ENCODE measurements at places on chromosomes 1 and 21. TPM values are rescaled to one million over a fixed set of nuclear protein-coding genes. Genes with fewer than 3 reads are reported as not detected.

DNA sequence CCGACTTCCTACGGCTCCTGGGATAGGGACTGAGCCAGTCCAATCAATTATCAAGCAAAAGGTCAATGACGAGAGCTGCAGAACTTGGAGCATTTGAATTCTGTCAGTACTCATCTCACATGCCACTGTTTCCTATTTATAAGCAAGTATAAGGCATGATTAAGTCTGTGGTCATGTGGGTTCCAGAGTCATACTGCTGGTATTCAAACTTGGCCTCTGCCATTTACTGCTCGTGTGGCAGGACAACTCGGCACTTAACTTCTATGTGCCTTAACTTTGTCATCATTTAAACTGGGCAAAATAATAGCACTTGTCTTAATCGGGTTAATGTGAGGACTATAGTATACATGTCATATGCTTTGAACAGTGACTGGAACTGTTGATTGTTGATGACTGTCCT is 44.9 kb upstream of the TNFSF18 start:
- no peak for DNase-seq

- DNase-seq: peak; percentile 89
These were observed 5.1 kb upstream of the RFX5 start for GRCh38 chr1:151352021-151352718.

DNA sequence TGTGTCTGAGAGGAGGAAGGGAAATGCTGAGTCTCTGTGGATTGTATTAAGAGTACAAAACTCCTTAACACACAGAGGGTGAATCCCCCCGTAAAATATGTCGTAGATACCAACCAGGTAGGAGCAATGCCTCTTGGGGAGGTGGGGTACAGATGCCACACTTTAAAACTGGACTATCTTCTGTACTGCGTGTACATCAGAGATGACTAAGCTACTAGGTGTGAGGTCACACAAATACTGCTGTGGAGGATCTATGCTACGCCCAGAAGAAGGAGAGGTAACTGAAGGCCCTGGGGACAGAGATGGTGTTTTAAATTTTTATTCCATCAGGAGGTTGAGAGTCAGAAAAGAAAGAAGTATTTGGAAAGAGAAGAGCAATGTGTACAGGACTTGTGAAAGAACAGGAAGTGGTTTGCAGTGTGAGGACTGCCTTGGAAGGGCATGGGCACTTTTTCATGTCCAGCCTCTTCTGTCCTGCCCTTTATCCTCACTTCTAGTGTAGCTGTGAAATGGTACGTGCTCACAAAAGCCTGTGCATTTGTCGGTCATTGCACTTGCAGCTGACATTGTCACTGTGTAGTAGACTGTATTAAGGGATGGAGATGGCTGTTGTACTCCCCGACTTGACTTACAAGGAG is 287.8 kb upstream of the CHRM3 start:
- no peak for DNase-seq

GRCh38 chr1:185480545-185480944 is 163.5 kb upstream of the IVNS1ABP start:
- DNase-seq: no peak

DNA sequence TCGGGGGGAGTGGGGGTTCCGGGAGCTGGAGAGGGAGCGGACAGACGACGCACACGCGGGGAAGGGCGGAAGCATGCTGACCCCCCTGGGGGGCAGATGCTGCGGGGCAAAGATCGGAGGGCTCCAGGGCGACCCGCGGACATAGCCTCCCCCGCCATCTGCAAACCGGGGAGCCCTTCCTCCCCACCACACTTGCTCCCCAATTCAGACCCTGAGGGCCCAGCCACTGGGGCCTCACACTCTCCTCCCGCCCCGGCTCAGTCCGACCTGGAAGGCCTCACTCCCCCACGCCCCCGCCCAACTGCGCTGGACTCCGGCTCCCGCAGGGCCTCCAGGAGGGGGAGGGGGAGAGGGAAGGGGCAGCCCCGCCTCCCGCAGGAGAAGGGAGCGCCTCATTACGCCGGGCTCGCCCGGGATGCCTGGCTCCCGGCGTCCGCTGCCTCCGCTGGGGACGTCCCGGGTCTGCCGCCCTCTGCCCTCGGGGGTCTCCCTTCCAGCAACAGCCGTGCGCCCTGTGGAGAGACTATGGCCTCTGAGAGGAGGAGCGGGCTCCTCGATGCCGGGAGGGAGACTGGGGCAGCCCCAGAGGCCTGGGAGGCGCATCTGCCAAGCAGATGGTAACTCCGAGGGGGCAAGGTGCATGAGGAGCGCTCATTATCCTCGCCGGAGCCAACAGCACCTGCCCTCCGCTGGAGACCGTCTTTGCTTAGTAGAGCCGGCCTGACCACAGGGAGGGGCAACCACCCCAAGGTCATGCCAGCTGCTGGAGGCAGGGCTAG is 636 bp upstream of the CAMK2N1 start:
- DNase-seq: peak; percentile 80

- no peak for DNase-seq
These were observed 27.5 kb upstream of the FCER1A start for GRCh38 chr1:159274631-159275030.

DNA sequence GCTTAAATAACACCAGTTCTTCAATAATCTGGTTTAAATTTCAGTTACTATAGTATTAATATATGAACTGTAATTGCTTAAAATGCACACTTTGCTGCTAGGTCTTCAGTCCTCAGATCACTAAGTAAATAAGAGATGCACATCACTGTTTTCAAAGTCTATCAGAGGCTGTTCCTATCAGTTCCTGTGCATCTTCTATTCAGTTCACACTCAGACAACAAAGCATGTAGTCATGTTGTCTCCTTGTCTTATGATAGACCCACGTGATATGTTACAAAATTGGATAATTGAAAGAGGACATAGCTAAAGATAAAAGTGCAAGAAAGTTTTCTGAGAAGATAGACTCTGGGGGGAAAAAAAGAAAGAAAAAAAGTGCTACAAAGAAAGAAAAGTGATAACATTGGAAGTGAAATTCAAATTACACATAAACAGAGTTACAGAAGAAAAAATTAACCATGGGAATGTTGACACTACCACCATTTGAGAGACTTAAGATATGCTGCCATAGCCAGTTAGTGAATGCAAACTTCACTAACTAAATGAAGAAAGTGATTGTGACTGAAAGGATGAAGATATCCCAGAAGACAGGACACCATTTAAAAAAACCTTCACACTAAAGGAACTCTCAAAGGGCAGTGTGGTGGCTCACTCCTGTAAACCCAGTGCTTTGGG is 33.9 kb upstream of the TSNAX start:
- no peak for DNase-seq

- DNase-seq: no peak
These were observed 78.7 kb downstream of the PAPPA2 start for GRCh38 chr1:176541663-176542062.

DNA sequence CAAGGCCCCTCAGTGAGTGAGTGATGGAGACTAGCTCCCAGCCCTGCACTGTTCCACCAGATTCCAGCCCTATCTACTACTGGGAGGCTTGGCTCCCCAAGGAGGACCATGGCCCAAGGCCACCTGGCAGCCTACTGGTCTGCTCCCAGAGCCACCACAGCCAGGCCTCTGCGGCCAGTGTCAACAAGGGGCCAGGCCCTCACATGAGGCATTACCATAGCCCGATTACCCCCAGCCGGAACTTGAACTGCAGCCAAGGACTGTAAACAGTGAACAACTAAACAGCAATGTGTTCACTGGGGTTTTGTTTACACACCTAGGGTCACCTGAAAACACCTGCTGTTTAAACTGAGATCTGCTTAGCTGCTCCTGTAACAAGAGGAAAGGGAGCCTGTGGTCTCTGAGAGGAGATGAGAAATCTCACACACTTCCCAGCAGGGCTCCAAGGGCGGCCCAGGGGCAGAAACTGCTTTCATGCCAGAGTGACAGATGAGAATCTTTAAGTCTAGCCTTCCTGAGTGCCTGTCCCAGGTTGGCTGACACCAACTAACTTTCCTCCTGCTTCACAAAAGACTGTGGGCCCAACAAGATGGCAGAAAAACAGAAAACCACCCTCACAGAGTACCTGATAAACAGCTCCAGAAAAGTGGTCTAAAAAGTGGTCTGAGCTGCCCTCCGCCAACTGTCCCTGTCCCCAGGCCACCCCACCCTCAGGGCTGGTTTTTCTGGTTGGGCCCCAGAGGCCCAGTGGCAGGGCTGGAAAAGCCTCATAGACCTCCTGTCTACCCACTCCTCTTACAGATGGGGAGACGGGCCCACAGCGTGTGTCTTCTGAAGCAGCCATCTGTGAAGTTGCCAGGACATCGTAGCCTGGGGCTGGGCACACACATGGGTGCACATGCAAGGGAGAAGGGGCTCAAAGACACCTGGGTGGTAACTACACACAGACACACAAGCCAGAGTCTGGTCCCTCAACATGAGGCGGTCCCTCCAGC is 28.8 kb downstream of the MEF2D start:
- DNase-seq: no peak

DNA sequence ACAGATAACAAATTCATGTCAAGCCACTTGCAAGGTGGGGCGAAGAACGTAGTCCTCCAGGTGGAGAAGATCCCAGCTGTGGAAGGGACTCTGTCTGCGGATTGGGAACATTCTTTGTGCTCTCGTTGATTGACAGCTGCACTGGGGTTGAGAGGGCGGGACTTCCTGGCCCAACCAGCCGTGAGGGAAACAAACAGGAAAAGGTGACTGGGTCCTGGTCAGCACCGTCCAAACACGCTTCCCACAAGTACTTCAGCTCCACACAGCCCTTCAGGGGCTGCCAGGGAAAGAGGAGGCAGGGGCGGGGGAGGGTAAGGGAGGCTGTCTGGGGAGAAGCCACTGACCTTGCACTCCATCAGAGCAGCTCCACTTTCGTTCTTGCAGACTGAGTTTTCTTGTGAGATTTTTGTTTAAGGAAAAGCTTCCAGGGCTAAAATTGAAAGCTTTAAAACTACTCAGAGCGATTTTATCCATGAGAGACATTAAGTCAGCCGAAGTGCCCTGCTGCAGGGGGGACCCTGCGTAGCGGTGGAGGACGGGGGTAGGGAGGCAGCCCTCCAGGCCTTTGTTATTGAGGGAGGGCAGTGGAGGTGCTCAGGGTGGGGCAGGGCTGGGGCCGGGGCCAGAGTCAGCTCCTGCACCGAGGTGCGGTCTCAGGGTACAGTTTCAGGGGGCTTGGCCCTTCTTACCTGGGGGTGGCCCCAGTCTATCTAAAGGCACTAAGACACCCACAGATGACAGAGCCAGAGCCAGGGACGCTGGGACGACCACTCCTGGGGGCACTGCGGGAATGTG is 21.6 kb upstream of the STUM start:
- no peak for DNase-seq

GRCh38 chr21:41128981-41129380 is 39.0 kb upstream of the BACE2 start:
- DNase-seq: no peak

- DNase-seq: peak; percentile 27
These were observed 54.3 kb upstream of the HNRNPU start for GRCh38 chr1:244918421-244919319.

GRCh38 chr1:76865696-76866286 is 1.5 kb upstream of the ST6GALNAC5 start:
- DNase-seq: no peak

GRCh38 chr1:19786988-19787423 is 12.7 kb downstream of the TMCO4 start:
- DNase-seq: no peak

DNA sequence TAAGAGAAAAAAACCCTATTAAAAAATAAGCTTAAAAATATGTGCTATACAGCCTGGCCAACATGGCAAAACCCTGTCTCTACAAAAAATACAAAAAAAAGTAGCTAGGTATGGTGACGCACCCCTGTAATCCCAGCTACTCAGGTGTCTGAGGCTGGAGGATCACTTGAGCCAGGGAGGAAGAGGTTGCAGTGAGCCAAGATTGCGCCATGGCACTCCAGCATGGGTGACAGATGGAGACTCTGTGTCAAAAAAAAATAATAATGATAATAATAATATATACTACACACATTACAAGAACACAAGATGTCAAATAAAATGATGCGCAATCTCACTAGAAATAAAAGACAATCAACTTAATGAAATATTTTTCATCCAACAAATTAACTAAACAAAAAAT is 22.9 kb downstream of the NRDC start:
- DNase-seq: no peak

DNA sequence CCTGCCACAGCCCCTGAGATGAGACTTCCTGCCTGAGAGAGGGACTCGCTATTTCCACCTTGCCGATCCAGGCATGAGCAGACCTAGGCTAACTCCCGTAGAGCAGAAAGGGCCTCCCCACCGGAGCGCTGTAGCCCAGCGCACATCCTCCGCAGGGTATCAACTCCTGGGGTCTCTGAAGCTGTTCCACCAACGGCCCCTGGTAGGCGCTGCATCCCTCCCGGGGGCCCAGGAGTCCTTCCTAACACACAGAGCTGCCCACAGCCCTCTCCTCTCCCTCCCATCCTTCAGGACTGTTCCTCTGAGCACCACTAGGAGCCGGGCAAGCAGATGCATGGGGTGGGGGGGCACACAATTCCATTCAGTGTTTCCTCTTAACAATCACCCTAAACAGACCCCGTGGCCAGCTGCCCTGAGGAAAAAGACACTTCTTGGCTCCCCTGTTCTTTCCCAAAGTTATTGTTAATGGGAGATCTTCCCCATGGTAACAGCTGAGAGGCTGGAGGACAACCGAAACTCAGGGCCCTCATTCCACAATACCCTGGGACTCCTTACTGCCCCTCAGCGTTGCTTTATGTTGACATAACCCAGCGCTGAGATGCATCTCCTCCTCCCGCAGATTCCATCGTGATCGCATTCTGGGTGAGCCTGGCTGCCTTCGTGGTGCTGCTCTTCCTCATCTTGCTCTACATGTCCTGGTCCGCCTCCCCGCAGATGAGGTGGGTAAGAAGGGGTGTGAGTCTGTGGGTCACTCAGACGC is 7.5 kb downstream of the MRAP start:
- no peak for DNase-seq

- no peak for DNase-seq
These were observed 346.8 kb downstream of the BRINP2 start for GRCh38 chr1:177517546-177517945.

DNA sequence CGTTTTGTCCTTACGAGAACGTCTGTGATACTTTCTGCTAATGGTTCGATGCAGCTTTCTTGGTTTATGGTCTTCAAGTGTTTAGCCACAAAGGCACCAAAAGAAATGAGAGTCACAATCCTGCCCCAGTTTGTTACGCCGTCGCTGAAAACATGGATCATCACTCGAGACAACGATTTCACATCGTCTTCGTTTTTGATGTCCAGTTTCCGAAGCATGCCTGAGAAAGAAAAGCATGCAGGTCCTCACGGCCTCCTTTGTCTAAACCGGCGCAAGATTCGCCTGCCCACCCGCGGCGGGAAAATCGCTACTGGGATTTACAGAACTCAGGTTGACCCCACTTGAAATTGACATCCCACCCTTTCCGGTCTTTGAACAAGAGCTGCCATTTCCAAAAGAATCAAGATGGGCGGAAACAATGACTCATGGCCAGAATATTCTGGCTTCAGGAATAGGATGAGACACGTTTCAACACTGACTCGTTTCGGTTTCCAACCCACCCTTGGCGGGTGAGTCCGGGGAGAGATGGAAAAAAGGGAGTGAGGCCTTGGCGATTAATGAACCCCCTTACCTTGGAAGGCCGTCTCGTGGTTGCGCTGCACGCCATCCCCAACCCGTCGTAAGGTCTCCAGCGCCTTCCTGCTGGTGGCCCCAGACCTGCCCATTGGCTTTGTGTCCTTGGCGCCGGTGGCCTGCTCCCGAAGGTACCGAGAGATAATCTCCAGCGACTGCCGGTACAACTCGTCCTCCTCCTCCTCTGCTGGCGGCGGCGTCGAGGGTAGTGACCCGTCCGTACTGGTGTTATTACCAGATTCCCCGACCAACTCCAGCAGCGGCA is 919 bp downstream of the MCL1 start:
- peak; percentile 73 for DNase-seq

RNF186 gene
- total RNA-seq: not detected

LCE1F gene
- total RNA-seq: not detected

SPRR2F gene
- total RNA-seq: not detected

SPRR2E gene
- not detected for total RNA-seq

HSD3B1 gene
- total RNA-seq: not detected

HSPA6 gene
- total RNA-seq: 0.09 TPM

All from Caki2 (cell line).